Small intestine (tissue), 16 donors: ENCODE measurements at places on chromosomes 4 and X.

DNA sequence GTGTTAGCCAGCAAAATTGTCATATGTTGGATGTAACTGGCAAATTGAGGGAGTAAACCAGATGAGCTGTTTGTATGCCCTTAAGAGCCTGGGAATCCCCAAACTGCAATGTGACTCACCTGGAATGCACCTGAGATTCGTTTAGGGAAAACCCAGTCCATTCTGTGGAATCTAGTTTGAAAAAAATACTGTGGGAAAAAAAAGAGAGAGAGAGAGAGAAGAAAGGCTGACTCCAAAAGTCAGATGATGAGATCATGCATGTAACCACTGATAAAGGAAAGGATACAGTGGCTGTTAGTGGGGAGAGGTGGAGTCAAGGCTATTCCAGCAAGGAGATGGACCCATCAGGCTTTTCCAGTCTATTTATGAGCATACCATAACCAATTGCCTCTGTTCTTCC lies 48.5 kb downstream of the SLC9A7 start:
- no peak for DNase-seq

- DNase-seq, result no peak
Observed at GRCh38 chr4:142558851-142559250, 287.2 kb downstream of the INPP4B start.

GRCh38 chr4:105933083-105933482 lies 37.8 kb downstream of the NPNT start:
- DNase-seq, result no peak

DNA sequence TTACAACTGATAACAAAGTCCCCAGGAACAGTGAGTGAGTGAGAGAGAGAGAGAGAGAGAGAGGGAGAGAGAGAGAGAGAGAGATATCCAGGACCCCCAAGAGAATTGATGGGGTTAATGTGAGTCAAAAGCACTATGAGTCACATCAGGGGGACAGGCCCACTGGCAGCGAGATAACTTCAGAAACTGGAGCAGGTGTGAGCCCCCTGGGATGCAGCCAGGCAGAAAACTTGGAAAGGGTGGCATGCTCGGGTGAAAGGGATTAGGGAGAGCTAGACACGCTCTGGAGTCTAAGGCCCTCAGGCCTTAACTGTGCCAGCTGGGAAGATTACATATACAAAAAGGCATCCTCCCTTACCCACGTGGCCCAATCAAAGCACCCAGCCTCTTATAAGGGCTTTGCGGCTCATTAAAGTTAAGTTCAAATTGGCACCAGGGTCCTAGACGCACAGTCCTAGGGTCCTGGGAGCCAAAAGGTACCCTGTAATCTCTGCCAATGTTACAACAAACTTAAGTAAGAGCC lies 841 bp downstream of the ACOT9 start:
- peak; percentile 54 for DNase-seq

GRCh38 chr4:113675731-113676697 lies 85.5 kb downstream of the CAMK2D start:
- no peak for DNase-seq

GRCh38 chr4:121209171-121209570 lies 45.0 kb upstream of the TNIP3 start:
- DNase-seq, result no peak

DNA sequence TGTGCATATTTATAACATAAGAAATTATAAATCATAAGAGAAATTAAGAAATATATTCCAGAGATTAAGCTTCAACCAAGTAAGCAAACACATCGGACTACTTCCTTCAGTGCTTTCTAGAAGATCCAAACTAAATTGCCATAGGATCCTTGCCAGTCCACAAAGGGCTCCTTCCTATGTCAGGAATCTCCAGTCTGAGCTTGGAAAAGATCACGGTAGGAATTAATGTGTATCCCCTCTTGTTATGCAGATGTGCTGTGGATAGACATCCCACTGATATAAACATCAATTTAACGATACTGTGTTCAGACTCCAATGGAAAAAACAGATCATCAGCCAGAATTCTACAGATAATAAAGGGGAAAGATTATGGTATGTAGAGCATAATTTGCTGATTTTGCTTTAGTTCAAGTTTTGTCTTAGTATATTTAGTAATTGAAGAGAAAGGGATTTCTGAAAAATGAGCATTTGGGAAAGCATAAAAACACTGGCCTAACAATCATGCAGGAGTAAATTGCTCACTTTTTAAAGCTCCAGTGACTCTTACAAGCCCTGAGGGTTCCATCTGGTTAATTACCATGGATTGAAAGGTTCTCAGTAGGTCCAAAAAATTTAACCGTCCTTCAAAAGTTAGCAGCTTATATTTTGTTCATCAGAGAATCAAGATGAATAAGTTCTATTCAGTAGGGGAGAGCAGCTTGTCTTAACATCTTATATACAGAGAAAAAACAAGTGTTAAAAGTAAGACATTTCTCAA lies 65.9 kb downstream of the HHIP start:
- DNase-seq, result no peak

GRCh38 chr4:172073590-172073989 lies 260.4 kb downstream of the GALNTL6 start:
- no peak for DNase-seq

DNA sequence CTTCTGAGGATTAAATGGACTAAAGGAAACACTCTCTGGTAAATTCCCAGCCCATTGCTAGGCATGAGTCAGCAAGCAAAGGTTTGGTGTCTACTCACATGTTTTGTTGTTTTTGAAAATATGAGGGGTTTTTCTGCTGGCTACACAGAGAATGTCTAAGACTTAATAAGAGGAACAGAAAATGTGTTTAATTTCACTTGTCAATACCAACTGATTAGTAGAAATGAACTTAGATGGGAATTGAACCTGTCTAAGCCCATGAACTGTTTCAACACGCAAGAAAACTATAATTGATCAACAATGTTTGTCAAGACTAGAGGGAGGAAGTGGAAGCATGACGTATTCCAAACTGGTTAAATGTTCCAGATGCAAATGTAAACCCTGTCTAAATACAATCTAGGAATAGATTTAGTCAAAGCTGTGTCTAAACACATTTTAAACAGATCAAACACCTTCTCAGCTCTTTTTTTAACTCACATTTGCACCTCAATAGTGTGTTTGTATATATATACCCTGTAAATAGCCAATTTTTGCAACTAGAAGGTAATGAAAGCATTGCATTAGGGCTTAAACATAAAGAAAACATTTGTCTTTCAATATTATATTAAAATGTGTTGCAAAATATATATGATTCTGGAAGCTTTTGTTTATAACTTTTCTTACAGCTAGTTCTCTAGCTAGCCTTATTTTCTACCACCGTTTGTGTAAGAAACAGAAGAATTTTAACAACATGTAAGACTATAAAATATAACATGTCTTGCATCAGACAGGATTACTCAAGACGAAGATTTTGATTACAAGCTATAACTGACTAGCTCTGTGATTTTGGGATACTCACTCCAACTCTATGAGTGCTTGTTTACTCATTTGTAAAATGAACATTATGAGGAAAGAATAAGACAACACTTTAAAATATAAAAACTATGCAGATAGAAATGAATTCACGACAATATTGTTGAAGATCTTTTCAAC lies 607.8 kb downstream of the FSTL5 start:
- no peak for DNase-seq

- DNase-seq, result no peak
Observed at GRCh38 chr4:48431401-48431800, 51.7 kb upstream of the SLC10A4 start.

GRCh38 chr4:152430507-152430906 lies 105.4 kb downstream of the FBXW7 start:
- DNase-seq, result no peak

- DNase-seq, result no peak
Observed at GRCh38 chrX:150196285-150196684, 166.8 kb upstream of the MAMLD1 start.

DNA sequence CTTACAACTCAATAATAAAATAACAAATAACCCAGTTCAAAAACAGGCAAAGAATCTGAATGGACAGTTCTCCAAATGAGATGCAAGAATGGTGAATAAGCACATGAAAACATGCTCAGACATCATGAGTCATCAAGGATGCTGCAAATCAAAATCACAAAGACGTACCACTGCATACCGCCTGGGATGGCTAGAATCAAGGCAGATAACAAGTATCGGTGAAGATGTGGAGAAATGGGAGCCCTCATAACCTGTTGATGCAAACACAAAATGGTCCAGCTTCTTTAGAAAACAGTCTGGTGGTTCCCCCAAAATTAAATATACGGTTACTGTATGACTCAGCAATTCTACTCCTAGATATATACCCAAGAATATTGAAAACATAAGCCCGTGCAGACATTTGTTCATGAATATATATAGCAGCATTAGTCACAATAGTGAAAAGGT lies 32.5 kb downstream of the AKAP4 start:
- no peak for DNase-seq

- DNase-seq, result no peak
Observed at GRCh38 chr4:63558709-63559108, 850.5 kb downstream of the TECRL start.

- DNase-seq, result no peak
Observed at GRCh38 chr4:73477176-73477575, 4.4 kb upstream of the AFM start.

GRCh38 chr4:14994242-14994641 lies 8.0 kb upstream of the CPEB2 start:
- DNase-seq, result no peak

DNA sequence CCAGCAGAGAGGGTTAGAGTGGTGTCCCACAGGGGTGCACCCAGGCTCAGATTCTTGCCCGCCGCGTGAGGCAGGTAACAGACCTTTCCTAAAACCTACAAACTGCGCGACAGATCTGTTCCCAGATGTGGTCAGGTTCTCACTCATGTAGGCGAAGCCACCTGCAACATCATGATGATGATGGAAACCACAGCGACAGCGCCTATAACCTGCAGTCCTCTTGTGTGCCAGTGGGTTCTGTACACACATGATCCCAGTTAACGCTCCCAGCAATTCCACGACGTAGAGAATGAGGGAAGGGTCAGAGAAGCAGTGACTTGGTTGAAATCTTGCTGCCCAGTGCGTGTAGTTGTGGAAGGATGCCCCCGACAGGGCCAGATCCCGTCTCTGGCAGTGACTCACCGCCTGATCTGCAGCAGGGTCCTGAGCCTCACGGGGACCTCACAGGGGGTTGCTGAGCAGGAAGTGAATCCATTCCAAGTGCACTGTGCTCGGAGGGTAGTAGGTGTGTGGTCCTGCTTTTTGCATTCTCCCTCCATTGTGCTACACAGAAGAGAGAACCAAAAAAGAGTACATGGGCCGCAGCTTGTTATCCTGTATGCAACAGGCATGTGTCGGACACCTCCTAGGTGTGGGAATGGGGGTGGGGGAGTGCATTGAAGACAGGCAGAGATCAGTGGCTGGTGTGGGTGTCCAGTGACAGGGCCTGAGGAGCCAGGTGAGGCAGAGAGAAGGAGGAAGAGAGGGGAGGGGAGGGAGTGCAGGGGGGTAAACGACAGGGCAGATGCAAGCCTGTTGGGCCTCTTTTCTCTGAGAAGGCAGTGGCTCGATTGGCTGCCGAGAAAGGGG lies 66.6 kb downstream of the MTMR1 start:
- DNase-seq, result no peak

DNA sequence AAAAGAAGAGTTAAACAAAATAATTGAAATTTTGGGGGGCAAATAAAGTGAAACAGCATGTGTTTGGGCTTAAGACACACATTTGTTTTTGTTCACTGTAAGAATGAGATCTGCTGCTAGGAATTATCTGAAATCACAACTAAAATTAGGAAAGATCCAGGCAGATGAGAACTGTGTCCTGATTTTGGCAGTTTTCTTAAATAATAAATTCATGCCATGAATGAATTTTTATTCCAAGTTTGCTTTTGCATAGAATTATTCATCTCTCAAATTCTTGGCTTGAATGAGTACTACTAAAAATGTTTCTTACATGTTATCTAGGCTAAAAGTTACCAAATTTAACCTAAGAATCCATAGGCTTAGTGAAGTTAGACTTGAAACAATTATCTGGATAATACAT lies 321.7 kb downstream of the ANK2 start:
- DNase-seq, result no peak

- no peak for DNase-seq
Observed at GRCh38 chrX:109393859-109394258, 88.0 kb downstream of the GUCY2F start.

- no peak for DNase-seq
Observed at GRCh38 chrX:72461766-72462165, 110.9 kb downstream of the HDAC8 start.

- no peak for DNase-seq
Observed at GRCh38 chr4:115972967-115973366, 859.5 kb upstream of the NDST4 start.

- DNase-seq, result no peak
Observed at GRCh38 chr4:171594293-171594692, 218.9 kb upstream of the GALNTL6 start.

GRCh38 chr4:93660036-93660435 lies 168.5 kb upstream of the ATOH1 start:
- no peak for DNase-seq

- peak; percentile 89 for DNase-seq
Observed at GRCh38 chrX:48911412-48912182, at the start of gene SLC35A2. SLC35A2 (minus strand) TSS chrX:48911646; CDS start chrX:48911636, 10 bp downstream.

GRCh38 chrX:111039606-111040005 lies 56.4 kb upstream of the PAK3 start:
- DNase-seq, result no peak

DNA sequence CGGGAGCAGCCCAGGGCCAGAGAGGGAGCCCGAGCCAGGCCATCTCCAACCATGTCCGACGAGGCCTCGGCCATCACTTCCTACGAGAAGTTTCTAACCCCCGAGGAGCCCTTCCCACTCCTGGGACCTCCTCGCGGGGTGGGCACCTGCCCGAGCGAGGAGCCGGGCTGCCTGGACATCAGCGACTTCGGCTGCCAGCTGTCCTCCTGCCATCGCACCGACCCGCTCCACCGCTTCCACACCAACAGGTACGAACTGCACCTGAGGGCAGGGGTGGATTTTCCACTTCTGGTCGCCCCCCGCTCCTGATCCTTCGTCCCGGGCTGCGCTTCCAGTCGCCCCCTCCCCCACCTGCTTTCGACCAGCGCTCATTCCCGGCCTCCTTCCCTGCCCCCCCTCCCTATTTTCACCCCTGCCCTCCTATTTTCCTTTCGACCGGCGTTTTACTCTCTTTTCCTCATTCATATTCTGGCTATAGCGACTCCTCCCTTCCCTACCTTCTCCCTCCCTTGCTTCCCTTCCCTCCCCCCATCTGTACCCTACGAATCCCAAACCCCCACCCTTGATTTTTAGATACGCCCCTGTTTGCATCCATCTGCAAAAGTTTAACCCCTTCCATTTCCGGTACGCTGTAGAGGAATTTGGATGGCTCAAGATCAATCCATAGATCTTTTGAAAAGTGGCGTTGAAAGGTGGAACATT lies 633 bp downstream of the FAM199X start:
- no peak for DNase-seq

DNA sequence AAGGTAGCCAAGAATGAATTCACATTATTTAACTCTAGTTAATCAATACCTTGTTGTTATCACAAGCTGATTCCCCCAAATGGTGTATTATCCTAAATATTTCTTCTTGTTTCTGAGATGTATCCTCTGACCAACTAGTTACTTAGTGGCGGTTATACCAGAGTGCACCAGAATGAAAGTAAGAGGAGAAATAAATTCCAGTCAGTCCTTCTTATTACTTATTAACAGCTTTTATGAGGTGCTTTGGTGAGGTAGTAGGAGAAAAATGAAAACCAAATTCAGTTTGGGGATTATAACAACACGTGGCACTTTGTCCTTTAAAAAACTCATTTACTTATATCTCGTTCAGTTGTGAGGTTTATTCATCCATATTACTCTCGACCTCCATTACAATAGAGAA lies 101.9 kb downstream of the AMMECR1 start:
- peak; percentile 13 for DNase-seq
